Right hindlimb (tissue), 1 donor: ENCODE measurements at places on chromosomes 2 and 18.

GRCh38 chr2:206435742-206436141 is 7.6 kb upstream of the ADAM23 start:
- DNase-seq, result peak; percentile 26

DNA sequence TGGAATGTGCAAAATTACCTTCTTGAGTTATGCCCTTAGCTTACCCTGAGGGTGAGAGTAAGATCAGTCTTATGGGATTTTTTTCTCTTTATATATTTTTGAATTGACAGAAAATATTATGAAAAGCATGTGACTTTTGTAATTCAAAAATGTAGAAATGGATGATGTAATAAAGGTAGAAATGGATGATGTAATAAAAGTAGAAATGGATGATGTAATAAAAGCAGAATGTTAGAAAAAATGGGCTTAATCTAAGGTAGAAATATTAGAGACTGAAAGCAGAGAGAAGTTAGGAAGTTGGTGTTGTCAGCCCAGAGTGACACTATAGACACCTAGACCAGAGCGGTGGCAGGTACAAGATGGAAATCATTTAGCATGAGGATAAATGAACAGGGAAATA is 107.1 kb upstream of the THSD7B start:
- DNase-seq, result no peak

- DNase-seq, result no peak
Measured at GRCh38 chr2:16587601-16588000, 78.0 kb downstream of the CYRIA start.

DNA sequence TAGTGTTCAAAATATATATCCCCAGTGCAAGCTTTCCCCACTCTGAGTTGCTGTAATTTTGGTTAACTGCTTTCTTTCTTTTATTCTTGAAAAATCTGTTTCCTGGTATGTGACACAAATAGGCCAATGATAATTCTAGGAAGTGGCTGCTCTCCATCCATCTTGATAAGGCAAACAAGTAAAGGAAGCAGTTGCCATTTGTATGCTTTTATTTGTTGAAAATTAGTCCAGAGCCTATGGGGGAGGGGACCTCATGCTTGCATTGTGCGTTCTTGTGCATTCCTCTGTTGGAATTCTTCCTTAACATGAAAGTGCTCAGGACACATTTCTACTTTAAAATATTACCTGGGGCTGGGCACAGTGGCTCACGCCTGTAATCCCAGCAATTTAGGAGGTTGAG is 111.2 kb upstream of the FSHR start:
- DNase-seq, result no peak

DNA sequence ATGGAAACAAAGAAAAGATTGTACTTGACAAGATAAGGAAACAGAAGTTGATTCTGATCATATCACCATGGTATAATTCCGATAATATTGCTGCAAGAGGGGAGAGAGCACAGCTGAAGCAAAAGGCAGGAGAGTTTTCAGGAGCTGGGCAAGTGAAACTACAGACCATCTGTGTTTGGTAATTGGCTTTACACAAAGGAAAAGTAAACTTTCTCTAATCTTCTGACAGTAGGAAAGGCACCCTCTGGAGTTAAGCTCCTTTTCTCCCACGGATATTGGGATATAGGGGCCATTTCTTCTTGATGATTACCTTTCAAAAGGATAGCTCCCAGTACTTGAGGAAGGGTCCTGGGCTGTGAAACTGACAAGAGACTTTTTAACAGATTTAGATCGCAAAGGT is 29.9 kb upstream of the REG3A start:
- DNase-seq, result no peak

DNA sequence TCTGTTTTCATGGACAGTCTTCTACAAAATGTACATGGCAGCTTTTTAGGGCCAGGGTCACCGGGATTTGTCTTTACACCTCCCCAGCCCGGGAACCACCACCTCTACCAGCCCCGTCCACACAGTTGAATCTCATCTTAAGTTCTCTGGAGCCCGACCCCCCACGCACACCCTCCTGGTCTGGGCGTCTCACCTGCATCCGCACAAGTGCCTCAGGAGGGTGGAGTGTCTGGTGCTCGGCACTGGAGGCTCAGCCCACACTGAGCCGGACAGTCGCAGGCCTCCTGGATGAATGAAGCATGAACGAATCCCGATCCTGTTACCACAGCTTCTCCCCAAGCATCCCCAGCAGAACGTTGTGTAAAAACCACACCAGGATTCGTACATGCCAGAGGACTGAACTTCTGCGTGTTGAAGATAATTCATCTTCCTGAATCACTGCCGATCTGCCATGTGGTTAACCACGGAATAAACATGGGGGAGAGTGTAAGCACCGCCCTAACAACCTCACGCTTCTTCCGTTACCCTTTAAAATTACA is 162.0 kb downstream of the RTP5 start:
- no peak for DNase-seq

GRCh38 chr2:96260387-96261260 is 5.2 kb downstream of the TMEM127 start:
- peak; percentile 40 for DNase-seq

DNA sequence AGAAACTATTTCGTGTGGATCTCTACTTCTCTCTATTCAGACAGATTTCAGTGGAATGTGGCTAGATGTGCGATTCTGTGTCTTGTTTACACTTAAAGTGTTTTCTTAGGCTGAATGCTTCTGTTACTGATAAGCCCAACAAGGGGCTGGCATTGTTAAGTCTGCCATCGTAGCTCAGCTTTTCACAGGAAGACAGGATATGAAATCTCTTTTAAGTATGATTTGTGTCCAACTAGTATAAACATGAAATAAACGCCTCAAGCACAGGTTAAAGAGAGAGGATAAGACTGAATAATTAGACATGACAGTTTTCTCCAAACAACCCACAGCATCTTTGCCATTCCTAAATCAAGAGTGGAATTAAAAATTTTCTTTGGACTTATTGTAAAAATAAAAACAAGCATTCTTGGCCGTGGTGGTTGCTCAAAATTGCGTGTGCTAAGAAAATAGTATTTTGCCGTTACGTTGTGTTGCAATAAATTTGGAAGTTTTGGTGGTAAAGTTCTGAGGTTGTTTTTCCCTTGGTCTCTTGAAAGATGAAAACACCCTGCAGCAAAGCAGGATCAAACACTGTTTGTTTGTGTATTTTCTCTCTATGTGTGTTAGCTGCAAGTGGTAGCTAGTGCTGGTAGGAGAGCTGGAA is 1.0 kb downstream of the VIT start:
- DNase-seq, result no peak

- DNase-seq, result no peak
Measured at GRCh38 chr18:70621710-70622109, 332.9 kb downstream of the SOCS6 start.

- DNase-seq, result no peak
Measured at GRCh38 chr2:85516653-85517389, 22.1 kb upstream of the MAT2A start.

GRCh38 chr18:48238636-48239035 is 170.5 kb downstream of the ZBTB7C start:
- DNase-seq, result no peak

GRCh38 chr2:140085674-140086073 is 1305.5 kb upstream of the NXPH2 start:
- DNase-seq, result no peak

- DNase-seq, result no peak
Measured at GRCh38 chr2:71008342-71008741, 13.7 kb upstream of the TEX261 start.

DNA sequence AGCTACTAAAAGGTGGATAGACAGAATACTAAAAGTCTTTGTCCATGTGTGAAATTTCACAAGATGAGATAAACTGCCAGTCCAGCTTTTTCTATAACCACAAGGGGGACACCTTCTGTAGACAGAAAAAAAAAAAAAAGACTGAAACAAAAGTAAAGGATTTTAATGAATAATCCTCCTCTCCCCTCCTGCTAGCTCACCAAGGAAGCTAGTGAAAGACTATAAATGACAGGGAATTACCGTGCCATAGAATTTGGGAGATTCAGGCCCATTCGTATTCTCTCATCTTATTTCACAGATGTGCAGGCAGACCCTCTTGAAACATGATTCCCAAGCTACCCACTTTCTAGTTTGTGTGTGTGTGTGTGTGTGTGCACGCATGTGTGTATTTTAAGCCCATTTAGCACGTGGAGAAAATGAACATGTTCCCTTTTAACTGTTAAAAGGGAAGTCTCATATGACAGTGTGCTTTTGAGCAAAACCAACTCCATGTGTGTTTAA is 36.3 kb upstream of the SLC8A1 start:
- no peak for DNase-seq

- peak; percentile 96 for DNase-seq
Measured at GRCh38 chr2:120867290-120868241, 131.9 kb downstream of the GLI2 start.

DNA sequence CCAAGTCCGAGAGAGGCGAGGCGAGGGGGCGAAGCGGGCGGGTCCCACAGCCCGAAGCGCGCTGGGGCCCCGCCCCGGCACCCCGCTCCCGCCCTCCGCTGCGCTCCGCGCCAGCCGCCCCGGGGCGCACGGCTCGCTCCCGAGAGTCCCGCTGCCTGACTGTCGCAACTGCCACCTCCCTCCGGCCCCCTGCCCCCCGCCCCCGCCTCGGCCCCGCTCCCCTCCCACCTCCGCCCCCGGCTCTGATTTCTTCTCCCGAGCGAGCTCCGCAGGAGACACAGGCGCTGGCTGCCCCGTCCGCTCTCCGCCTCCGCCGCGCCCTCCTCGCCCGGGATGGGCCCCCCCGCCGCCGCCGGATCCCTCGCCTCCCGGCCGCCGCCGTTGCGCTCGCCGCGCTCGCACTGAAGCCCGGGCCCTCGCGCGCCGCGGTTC is at the start of gene WNT6:
Gene WNT6, plus strand, starts transcription at position 250 of the 432 bp plus-strand sequence. CDS start 233 bp downstream, outside the sequence.
- no peak for DNase-seq

DNA sequence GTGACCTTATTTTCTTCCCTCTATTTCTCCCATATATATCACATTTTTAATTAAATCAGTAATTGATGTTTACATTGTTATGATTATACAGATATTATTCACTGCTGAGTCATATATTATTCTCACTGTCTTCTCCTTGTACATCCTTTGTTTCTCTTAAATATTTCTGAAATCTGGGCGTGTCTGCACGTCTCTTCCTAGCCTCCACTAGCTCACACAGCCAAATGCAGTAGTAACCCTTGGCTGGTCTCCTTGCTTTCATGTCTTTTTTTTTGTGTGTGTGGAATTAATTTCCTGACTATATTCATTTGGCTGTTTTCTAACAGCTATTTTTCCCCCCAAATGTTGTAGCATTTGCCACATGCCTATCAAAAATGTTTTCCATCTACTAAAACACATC is 15.8 kb downstream of the CCNYL1 start:
- DNase-seq, result no peak

GRCh38 chr2:135952891-135953290 is 32.5 kb downstream of the DARS1 start:
- DNase-seq, result no peak

- peak; percentile 96 for DNase-seq
Measured at GRCh38 chr2:27356382-27357181, at the start of gene GTF3C2. Gene GTF3C2, minus strand, starts transcription at chr2:27356764. Its CDS starts 13,210 bp downstream, at chr2:27343554.

DNA sequence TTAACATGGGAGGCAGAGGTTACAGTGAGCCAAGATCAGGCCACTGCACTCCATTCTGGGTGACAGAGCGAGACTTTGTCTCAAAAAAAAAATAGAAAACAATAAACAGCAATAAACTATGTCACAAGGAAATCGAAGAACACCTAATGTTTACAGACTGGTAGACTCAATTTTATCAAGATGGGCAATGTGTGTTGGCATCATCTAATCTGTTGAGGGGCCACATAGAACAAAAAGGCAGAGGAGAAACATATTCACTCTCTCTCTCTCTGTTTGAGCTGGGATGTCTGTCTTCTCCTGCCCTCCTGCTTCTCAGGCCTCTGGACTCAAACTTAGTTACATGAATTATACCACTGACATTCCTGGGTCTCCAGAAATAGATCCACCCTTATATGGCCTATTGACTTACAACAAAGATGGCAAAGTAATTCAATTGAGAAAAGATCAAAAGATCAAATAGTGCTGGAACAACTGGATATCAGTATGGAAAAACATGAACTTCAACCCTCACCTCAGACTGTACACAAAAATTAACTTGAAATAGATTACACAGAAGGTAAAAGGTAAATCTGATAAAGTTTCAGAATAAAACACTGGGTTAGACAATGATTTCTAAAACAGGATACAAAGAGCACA is 703.8 kb upstream of the CRIM1 start:
- no peak for DNase-seq

- no peak for DNase-seq
Measured at GRCh38 chr2:184921676-184922075, 323.3 kb downstream of the ZNF804A start.

DNA sequence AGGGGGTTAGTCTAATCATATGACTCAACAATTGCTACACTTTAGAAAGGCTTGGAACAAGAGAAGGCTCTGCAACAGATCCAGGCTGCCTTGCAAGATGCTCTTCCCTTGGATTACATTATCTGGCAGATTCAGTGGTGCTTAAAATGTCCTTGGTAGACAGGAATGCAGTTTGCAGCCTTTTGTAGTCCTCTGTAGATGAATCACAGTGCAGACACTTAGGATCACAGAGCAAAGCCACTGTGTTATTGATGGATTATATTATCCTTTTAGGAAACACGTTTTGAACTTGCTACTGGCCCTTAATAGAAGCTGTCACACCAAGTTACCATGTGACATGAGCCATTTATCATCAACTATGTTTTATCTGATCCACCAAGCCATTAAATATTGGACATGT is 152.2 kb downstream of the CBLN2 start:
- no peak for DNase-seq

DNA sequence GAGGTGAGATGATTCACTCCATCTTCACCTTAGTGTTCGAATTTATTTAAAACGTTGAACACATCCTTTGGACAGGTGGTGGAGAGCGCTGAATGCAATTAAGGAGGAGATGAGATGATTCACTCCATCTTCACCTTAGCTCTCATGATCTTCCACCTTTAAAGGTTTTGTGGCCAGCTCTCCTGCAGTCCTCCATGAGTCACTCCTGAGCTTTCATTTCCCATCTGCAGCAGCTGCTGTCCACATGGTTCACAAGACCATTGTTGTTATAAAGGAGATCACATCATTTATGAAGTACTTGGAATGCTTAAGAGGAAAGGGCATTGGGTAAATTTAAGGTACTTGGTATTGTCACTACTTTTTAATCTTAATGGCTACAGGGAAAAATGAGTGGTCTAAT is 298.5 kb downstream of the PAX3 start:
- no peak for DNase-seq

GRCh38 chr18:50819027-50819727 is 639 bp downstream of the MRO start:
- DNase-seq, result peak; percentile 26

DNA sequence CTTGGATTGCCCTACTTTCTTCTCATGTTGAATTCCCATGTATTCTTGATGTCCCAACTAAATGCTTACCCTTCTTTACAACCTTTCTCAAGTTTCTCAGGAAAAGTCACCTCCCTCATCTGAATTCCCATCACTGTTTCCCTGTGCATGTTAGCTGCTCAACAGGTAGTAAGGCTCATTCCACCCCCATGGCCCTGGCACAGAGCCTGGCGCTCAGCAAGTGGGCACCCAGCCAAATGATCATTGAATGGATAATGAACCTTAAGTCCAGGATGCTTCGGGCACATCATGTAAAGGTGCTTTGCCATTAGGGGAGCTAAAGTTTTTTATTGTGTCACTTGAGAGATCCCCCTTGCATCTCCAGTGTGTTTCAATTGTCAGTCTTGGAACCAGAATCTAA is 124.0 kb downstream of the PKP4 start:
- no peak for DNase-seq
